Uterus (tissue), 4 donors: ENCODE measurements at places on chromosomes 2 and 18. TPM values are rescaled to one million over a fixed set of nuclear protein-coding genes. Genes with fewer than 3 reads are reported as not detected.

The FIGN gene
- total RNA-seq, result 5.6 TPM

The ABCG5 gene
- not detected for total RNA-seq

The DSG1 gene
- not detected for total RNA-seq

The CYTIP gene
- 5.5 TPM for total RNA-seq

The ADD2 gene
- total RNA-seq, result 0.51 TPM

The VIT gene
- total RNA-seq, result 6.2 TPM

The MATN3 gene
- total RNA-seq, result 2.1 TPM

The C1QL2 gene
- total RNA-seq, result not detected

GRCh38 chr2:680496-680895 is 3.3 kb upstream of the TMEM18 start:
- no peak for DNase-seq

- DNase-seq, result peak; percentile 64
These were observed 13.2 kb upstream of the DNAJC27 start for GRCh38 chr2:24984912-24985311.

DNA sequence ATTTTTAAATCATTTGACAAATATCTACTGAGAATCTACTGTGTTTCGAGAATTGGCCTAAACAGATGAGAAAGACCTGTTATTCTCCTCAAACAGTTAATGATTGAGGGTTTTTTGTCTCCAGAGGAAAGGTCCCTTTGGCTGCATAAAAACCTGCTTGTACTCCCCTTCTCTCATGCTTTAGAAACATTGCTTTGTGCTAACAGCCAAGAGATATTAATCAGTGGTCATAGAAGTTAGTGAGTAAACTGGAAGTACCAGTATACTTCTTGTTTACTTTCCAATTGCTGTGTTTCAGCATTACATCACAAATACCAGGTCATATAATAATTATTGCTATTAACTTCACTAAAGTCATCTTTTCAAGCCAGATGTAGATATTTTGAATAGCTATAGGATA is 34.1 kb downstream of the ITGB6 start:
- no peak for DNase-seq

GRCh38 chr2:43100362-43100882 is 126.0 kb downstream of the ZFP36L2 start:
- no peak for DNase-seq

DNA sequence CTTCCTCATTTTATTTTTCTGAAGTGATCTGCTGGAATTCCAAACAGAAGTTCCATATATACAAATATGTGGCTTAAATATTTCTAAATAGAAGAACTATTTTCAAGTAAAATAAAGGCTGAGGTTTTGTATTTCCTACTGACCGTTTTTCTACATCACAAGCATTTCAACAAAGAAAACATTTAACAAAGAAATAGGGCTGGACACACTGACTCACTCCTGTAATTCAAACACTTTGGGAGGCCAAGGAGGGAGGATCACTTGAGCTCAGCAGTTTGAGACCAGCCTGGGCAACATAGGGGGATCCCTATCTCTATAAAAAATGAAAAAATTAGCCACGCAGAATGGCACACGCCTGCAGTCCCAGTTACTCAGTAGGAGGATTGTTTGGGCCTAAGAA is 44.6 kb downstream of the TANK start:
- DNase-seq, result no peak

DNA sequence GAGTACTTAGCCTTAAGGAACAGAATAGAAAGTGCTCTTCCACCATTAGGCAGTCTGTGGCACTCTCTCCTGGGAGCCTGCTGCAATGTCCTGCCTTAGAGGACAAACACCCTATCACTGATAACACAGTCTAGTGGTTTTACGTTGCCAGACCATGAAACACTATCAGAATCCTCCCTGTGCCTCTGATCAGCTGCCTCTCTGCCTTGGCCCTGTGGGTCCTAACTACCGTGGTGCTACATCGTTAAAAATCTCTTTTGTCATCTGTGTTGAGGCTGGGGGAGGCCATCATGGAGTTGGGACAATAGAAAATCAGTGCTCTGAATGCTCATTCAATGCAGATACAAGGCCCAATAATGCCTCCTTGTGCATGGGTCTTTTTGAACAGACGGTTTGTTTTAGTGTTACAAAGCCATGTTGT is 11.9 kb upstream of the APCDD1 start:
- no peak for DNase-seq

- DNase-seq, result no peak
These were observed 31.7 kb downstream of the LPIN2 start for GRCh38 chr18:2981212-2981728.

DNA sequence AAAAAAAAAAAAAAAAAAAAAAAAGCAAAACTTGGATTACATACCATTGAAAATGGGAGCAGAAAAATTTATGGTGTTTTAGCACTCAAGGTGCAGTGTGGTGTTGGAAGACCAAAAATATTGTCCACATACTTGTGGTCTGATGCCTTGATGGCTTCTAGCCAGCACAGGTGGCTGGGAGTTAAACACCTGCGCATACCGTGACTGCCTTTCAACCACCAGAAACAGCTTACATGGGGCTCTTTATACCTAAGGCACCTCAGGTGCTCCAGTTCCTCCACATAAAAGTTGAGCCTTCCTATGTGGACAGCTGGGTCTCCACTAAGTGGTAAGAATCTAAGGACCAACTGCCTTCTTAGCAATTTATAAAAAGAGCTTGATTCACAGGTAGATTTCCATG is 802.6 kb upstream of the CELF4 start:
- no peak for DNase-seq

GRCh38 chr2:220575963-220576362 is 948.5 kb downstream of the SLC4A3 start:
- DNase-seq, result no peak

DNA sequence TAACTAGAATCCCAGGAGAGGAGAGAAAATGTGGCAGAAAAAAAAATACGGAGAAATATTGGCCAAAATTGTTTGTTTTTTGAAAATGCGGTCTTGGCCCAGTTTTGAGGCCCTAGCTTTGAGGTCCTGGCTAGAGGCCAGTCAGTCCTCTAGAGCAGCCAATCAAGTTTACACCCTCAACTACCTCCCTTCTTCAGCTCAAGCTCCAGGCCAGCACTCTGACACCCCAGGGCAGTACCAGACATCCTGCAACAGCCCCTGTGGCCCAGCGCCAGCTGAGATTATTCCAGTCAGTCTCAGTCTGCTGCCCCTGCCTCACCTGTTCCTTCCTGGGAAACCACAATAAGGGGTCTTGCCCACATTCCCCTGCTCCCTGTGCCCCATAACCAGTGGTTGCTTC is 107.7 kb downstream of the UGGT1 start:
- no peak for DNase-seq

- no peak for DNase-seq
These were observed 33.8 kb upstream of the COPS8 start for GRCh38 chr2:237051861-237052260.

- no peak for DNase-seq
These were observed 20.5 kb upstream of the TNFAIP6 start for GRCh38 chr2:151336863-151337371.

DNA sequence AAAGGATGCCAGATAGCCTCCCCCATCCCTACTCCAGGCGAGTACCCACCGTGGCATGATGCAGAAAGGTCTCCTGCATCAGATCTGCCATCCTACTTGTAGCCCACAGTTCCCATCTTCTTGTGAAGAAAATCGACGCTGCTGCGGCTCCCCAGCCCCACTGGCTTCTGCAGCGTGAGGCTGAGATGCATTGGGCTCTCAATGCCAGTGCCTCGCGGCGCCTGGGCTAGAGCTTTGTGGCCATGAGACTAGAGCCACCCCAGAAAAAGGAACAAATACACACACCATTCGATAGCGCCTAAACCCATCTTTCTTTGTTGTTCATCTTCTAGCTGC is 2.8 kb downstream of the NOL4 start:
- DNase-seq, result no peak

DNA sequence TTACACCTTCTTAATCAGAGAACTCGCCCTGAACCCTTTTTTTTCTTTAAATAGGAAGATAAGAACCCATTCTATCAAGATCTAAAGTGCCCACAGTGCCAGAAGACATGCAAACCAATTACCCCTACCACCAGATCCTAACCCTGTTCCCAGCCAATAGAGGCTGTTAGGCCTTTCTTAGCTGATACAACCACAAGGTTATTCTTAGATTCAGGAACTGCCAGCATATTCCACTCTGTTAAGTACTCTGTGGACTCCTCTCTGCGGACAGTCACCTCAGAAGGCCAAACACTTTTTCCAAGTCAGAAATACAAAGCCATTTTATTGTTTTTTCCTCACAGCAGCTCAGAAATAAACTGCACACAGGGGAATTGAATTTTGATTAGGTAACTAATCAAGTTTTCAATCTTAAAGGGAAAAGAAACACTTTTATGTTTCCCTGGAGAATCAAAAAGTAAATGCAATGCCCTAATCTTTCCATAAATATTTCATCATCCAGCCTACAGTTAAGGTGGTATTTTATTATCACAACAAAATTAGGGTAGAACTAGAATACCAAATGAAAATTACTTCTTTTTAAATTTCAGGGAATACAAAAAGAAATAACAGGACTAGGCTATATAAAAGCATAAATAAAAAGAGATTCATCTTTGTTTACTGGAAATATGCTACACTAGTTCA is 111.4 kb downstream of the NBAS start:
- no peak for DNase-seq

GRCh38 chr2:63755965-63756364 is 85.7 kb upstream of the UGP2 start:
- DNase-seq, result no peak

- DNase-seq, result no peak
These were observed 69.3 kb downstream of the ALPK2 start for GRCh38 chr18:58559427-58560186.

GRCh38 chr2:207474863-207475485 is 54.8 kb upstream of the CREB1 start:
- peak; percentile 38 for DNase-seq
